Activated CD4-positive, alpha-beta T cell treated with anti-CD3 and anti-CD28 coated beads for 4 hours (primary cell): ENCODE measurements at places on chromosomes 5 and 9.

GRCh38 chr9:19387317-19387716, 7.3 kb upstream of the RPS6 start:
- DNase-seq, result no peak

GRCh38 chr5:43416803-43417394, 4.7 kb upstream of the CCL28 start:
- no peak for DNase-seq

GRCh38 chr5:123756318-123756665, 244.3 kb downstream of the CSNK1G3 start:
- no peak for DNase-seq

- DNase-seq, result no peak
These were observed 70.5 kb downstream of the PPARGC1B start for GRCh38 chr5:149800633-149801032.

DNA sequence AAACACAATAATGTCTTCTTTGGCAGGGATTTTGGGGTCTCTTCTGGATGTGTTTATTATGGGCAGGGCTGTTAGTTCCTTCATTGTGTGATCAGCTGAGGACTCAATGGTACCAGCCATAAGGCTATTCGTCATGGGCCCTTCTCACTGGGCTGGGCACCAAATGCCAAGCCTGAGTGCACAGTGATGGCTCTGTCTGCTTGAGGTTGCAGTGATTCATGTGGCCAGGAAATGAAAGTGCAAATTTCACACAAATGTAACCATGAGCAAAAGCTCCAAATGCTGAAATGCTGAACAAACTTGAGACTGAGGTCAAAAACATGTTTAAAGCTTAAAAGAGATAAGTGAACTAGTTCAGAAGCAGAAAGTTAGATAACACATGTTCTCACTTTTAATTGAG, 191.0 kb downstream of the TARS1 start:
- DNase-seq, result no peak

DNA sequence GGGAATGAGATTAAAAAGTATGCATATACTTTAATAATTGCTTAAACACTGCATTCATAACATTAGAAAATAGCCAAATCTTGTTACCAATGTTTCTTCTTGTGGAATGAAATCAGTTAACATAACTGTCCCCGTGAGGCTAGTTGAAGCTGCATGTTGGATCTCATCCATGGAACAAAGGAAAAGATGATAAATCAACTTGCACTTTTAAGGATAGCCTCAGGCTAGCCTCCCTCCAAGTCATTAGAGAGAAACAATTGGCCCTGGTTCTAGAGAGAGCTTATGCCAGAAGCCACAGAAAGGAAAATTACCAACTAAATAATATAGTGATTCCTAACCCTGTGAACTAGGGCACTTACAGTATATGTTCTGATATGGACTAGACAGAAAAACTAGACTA, 66.9 kb downstream of the GRIN3A start:
- no peak for DNase-seq

DNA sequence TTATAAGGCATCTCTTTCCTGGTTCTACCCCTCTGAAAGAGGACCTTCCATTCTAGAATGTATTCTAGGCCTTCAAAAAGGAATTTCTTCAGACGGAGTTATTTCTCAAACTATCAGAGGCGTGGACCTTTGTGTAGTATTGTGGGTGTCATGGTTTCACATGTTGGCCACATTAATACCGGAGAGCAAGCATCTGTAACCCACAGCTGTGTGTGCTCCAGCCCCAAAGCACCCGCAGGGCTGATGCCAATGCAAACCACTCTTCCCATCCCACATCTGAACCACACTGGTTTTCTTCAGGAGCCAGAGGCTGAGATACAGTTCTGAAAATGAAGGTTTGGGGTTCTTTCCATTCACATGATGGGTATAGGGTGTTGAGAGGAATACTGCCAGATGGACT, 127.1 kb downstream of the BNC2 start:
- no peak for DNase-seq

- no peak for DNase-seq
These were observed 169.9 kb downstream of the HINT1 start for GRCh38 chr5:130995254-130995515.

DNA sequence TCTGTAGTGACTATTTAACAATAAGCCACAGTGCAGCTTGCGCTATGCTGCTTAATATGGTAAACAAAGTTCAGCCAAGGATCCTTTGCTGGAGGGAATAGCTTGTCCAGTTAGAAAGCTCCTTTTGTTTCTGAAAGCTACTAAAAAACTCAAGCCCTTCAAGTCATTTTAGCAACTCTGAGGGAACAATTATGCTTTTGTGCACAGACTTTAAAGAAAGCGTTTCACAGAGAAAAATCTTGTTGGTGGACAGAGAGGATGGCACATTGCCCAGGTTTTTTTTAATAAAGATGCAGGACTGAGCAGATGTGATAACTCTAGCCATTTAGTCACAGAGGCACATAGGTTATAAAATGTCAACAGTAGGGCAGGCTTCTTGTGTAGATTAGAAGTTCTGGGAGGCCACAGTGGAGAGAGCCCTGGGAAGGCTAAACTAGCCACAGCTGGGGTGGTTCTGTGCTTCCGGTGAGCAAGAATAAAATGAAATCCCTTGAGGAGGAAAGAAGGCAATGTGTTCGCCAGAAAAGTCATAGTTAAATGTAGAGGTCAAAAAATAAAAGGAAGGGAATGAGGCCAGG, 63.4 kb downstream of the ALDH7A1 start:
- no peak for DNase-seq

DNA sequence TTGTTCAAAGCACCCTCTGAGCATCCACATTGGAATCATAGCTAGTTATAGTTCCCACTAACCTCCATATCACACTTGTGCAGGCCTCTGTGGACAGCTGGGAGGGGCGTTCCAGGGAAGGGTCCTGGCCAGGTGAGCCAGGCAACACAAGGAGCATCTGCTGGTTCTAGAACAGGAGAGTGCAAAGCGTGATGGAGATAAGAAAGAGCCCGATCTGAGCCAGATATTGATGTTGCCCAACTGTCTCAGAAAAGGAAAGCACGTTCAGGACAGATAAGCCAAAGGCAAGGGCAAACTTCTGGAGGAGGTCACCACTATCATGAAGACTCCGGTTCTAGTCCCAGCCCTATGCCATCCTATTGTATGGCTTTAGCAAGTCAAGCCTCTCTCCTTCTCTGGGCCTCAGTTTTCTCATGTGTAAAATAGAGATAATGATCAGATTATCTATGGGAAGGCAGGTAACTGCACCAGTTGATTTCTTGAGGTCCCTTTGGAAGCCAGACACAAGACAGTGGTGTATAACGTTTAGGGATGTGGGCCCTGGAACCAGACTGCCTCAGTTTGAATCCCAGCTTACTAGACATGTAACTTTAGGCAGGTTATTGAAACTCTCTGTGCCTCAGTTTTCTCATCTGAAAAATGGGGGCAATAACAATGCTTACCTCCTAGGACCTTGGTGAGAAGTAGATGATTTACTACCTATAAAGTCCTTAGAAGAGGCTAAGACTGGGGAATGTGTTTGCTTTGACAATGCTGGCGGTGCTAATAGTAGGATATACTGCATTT, 19.8 kb downstream of the GABBR2 start:
- no peak for DNase-seq

GRCh38 chr5:52517667-52518066, 270.0 kb upstream of the ITGA1 start:
- no peak for DNase-seq

DNA sequence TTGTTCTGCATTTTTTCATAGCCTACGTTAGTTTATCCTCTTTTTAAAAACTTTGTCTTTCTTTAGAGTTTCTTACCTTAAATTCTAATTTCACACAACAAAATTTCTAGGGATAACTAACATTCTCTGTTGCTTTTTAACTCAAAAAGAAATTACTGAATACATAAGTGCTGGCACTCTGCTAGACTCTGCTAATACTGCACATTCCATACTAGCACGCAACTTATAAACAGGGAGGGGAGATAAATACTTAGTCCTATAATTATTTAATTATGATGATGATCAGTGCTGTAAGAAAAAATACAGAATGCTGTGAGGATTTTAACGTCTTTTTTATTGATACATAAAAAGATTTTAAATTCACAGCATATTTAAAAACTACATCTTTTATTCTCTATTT, 25.1 kb downstream of the RNF145 start:
- DNase-seq, result no peak

DNA sequence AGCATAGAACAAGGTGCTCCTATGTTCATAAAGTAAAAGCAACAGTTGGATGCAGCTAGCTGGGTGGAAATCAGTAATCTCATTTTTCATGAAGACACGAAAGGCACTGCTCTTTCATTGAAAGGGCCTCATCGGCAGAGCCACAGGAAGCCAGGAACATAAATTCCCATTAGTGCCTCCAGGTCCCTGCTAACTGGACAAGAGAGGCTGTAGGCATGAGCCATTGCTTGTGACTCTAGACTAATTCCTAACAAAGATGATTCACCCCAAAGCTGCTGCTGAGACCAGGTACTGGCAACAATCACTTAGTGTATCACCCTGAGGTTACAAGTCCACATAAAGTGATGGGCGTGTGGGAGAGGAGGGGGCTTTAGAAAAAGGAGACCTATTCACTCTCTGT, 141.8 kb downstream of the BRINP1 start:
- no peak for DNase-seq

- DNase-seq, result no peak
These were observed 126.5 kb downstream of the RPS23 start for GRCh38 chr5:82151662-82152061.

- no peak for DNase-seq
These were observed 1.6 kb upstream of the OXCT1 start for GRCh38 chr5:41871852-41872251.

- no peak for DNase-seq
These were observed 24.3 kb upstream of the UBAP2 start for GRCh38 chr9:34072868-34073590.

DNA sequence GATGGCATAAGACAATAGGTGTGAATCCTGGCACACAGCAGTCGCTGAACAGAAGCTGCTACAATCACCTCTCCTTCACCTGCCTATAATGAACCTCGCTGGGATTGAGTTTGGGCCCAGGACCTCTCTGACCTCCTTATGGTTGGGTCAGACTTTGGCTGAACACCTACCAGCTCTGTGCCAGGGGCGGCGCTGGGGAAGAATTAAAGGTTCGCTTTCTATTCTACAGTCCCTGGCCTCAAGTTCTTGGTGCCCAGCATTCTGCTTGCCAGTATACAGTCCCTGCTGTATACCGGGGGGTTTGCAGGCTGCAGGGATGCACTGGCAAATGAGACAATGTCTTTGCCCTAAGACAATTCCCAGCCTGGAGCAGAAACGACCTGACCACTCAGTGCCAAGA, 895 bp upstream of the STRBP start:
- no peak for DNase-seq

DNA sequence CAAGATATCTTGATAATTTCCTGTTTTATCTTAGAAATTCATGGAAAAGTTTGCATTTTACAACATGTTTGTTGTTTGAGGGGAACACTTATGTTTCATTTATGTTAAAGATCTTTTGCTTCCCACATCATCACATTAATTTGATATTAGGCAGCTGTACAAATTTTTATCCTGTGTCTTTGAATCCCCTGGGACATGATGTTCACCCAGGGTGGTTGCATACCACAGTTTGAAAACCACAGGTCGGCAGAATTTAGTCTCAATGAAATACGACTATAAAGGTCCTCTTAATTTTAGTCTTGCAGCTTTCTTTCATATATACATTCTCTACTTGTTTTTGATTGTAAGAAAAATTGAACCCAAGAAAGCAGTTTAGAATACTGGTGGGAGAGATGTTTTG, 3.7 kb downstream of the NAA35 start:
- DNase-seq, result no peak

DNA sequence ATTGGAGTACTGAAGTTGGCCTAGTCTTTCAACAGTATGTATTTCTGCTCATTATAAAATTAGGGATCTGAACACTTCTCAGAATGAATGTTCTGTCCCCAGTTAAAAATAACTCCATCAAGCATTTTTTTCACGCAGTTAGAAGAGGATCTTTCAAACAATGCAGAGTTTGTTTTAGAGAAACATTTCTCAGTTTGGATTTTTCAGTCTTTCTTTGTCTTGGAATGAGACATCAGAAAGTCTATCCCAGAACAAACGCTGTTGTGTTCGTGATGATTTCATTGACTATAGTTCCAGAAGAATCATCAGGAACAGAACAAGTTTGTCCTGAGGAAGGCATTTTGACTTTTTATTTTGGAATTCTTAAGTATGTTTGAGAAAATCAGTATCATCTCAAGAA, 218.7 kb downstream of the ARRDC3 start:
- no peak for DNase-seq

DNA sequence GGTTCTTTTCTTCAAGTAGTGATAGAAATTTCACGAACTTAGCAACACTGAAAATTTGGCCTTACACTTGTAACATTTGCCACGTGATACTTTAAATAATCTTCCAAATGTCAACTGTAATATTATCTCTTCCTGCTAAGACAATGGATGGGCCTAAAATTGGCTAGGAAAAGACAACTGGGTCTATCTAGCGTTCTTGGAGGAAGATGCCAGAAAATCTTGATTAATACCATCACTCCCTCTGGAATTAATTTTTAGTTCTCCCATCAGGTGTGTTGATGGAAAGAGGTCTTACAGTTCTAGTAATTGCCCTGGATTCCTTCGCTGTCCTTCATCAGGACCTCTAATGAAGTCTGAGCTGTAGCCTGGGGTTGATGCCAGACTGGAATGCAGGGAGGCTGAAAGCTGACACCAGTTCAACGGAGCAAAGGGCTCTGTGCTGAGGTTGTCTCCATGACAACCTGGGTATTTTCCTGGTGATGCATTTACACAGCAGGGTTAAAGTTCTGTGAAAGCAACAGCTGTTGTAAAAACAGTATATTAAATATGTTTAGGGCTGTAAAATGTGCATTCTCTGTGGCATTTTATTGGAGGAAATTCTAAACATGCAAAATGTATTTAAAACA, 92.3 kb downstream of the GAS1 start:
- no peak for DNase-seq

- no peak for DNase-seq
These were observed 52.0 kb upstream of the KCNIP1 start for GRCh38 chr5:170451747-170452365.

GRCh38 chr5:90329911-90330310, 79.6 kb downstream of the CETN3 start:
- DNase-seq, result no peak

GRCh38 chr9:123401879-123402513, 46.0 kb downstream of the CRB2 start:
- DNase-seq, result no peak

- DNase-seq, result no peak
These were observed 111.7 kb downstream of the JAKMIP2 start for GRCh38 chr5:147670815-147671214.

DNA sequence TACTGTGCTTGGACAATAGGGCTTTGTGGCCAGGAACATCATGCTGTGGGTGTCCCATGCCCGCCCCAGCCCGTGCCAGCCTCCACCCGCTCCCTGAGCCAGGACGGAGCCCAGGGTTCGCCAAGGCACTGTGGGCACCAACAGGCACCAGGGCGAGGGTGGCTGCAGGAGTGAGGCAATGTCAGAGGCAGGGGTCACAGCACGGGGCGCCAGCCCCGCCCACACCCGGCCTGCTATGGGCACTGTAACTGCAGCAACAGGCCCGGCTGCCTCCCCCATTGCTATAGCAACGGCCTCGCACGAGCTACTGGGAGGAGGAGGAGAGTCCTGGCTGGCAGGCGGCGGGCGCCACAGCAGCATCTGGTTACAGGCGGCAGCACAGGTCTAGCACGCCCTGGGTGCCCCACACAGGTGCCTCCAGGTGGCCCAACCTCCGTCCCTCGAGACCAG, 2.5 kb downstream of the ABCA2 start:
- no peak for DNase-seq

- DNase-seq, result no peak
These were observed 216.5 kb upstream of the NR4A3 start for GRCh38 chr9:99605016-99605743.

GRCh38 chr5:10563945-10564837, at the start of gene ANKRD33B:
Gene ANKRD33B, plus strand, starts transcription at chr5:10564070. Its CDS starts 398 bp downstream, at chr5:10564468.
- DNase-seq, result peak; percentile 75
